ENCODE measurements at places on chromosomes 5 and 9.

- DNase-seq: no peak
Observed at GRCh38 chr9:129436751-129437625, 183.9 kb downstream of the C9orf50 start.

DNA sequence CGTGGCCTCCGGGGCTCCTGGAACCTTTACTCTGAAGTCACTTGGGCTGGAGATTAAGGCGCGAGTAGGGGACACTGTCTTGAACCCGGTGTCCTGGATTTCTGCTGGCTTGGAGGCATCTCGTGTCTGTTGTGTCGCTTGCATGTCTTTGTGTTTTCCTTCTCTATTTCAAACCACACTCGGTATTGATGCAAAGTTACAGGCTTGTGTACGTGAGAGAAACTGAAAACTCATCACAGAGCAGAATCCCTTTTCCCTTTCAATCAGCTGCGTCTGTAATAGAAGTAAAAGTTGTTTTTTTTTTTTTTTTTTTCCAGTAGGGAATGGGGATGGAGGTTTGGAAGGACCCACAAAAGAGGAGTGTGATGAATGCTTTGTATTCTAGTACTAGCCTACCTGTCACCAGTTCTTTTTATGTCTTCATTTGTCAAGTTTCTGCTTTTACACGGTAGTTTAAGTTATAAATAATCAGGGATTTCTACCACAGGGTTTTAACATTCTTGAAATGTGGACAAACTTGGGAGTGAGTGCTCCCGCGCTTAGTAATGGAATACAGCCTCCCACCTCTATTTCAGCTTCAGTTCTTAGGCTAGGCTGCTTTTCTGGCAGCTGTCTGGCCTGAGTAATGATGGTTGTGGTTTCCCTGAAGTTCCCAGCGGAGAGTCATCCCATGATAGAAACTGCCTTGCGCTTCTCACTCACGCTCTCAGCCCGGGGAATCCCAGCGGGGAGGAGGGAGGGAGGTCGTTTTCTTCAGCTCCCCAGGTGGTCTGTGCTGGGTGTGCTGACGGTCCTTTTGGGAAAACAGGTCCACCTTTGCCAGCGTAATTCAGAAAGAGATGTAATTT, 763 bp downstream of the TJP2 start:
- no peak for DNase-seq

DNA sequence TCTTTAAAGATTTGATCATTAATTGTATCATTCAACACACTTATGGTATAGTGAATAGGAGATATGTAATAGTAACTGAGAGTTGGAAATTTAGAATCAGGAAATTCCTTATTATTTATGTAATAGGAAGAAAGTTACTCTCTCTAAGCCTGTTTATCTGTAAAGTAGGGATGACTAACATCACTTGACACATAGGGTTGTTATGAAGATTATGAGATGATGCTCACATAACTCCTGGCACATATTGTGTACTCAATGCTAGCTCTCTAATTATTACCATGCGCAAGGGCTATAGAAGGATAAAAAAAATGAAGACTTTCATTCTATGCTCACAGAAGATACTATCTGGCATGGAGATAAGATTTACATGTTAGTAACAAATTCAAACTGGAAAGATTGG, 149.9 kb downstream of the ISOC1 start:
- no peak for DNase-seq

DNA sequence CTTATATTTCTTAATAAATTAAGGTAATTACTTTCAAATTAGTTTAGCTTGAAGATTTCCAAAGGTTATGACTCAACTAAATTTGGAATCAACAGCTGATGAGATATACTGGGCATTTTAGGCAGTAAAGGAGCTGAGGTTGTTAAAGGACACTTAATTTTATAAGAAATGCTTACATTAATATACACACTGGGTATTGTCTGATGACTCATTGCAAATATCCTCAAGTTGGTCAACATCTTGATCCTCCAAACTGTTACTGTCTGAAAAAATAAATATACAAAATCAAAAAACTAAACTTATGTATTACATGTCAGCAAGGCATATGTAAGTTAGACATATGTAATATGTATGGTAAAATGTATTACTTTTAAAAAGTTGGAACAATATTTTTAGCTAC, 3.4 kb downstream of the GFM2 start:
- DNase-seq: no peak

DNA sequence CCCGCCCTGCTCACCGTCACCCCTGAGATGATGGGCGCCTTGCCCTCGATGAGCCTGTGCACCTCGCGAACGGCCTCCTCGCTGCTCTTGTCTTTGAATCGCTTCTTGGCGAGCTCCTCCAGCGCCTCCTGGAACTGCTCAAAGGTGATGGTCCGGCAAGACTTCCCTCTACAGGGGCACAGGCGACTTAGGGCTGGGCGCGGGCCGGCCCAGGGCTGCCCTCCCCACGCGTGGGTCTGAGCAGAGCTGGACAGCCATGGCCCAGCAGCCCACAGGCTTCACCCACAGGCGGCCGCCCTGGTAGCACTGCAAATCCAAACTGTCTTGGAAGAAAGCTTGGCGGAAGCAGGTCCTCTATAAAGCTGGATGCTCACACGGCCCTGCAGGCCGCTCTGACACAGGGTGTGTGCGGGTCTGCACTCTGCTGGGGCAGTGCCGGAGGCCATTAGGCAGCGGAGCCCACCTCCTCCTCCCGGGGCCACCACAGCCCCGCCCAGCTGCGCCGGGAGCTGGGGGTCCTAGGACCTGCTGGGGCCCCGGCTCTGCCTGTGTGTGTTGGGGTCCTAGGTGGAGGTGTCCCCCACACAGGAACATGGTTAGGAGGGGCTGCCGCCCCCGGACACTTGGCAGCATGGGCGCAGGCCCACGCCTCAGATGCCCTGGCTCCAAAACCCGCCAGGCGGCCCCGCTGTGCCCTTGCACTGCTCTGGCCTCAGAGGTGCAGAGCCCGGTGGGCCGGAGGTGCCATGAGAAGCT, 27.0 kb downstream of the TPPP start:
- no peak for DNase-seq

GRCh38 chr9:121691890-121692289, 40.5 kb downstream of the DAB2IP start:
- no peak for DNase-seq

Data from stimulated activated CD8-positive, alpha-beta memory T cell treated with anti-CD3 and anti-CD28 coated beads, Interleukin-4, amount 100 ng/mL, for 4 hours (primary cell).